ENCODE measurements at places on chromosomes 7 and 10.

DNA sequence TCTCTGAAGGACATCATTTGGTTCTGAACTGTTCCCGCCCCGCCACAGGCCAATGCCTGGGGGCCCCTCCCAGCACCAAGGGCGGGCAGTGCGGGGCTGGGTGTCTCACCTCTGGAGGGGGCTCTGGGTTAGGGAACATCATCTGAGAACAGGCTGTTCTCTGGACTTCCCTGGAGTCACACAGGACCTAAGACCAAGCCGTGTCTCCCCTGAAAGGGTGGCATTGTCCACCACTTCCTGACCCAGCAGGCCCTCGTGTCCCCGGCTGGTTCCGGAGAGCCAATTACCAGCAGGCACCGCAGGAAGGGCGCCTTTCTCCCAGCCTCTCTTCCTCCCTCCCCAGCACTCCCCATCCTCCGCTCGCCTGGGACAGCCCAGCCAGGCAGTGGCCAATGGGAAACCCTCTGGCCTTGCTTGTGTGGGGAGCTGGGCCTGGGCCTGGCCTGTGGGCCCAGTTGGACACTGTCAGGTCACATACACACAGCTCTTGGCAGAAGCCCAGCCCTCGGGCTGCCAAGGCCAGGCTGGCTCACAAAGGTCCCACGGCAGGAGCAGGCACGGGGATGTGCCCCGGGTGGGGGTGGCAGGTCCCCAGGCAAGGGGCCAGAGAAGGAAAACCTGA lies 119.5 kb downstream of the SPDYE5 start:
- no peak for DNase-seq

DNA sequence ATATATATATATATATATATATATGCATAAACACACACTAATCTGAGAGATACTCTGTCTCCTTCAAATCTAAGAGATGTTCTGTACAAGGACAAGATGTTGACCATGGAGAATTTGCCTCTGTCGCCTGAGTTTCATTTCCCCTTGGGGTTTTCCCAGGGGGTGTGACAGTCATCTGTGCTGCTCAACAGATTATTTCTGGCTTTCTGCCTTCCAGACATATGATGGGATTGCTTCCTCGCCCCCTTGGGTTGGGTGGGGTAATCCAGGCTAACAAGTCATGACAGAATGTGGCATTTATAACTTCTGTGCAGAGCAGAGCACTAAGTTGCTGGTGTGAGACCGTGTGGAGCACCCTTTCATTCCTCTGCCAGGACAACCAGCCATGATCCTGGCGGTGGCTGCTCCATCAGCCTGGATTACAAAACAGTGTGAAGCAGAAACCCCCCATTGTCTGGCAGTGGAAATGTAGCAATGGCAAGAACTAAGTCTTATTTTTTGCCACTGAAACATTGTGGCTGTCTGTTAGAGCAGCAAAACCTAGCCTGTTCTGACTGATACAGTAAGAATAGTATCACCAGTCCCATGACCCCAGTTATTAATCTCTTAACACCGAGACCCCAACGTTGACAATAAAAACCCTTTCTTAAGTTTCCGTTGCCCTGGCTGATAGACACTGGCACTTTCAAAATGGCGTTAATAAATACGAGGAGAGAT lies 13.7 kb upstream of the USP6NL start:
- no peak for DNase-seq

DNA sequence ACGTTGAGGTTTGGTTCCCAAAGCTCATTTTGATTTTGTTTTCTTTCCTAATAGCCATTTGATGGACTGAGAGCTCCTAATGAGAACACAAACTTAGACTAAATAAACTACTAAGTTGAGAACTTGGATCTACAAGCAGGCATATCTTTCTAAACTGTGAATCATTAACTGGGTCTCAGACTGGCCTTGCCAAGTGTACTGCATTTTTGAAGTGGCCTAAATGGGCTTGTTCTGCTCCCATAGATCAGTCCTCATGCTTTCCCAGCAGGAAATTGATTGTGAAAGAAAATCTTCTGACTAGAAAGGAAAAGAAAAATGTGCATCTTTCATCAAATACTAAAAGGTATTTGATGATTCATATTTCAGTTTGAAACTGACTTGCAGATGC lies 46.7 kb upstream of the RBM33 start:
- DNase-seq, result no peak

- no peak for DNase-seq
Observed at GRCh38 chr7:46515844-46516590, 594.9 kb upstream of the IGFBP3 start.

DNA sequence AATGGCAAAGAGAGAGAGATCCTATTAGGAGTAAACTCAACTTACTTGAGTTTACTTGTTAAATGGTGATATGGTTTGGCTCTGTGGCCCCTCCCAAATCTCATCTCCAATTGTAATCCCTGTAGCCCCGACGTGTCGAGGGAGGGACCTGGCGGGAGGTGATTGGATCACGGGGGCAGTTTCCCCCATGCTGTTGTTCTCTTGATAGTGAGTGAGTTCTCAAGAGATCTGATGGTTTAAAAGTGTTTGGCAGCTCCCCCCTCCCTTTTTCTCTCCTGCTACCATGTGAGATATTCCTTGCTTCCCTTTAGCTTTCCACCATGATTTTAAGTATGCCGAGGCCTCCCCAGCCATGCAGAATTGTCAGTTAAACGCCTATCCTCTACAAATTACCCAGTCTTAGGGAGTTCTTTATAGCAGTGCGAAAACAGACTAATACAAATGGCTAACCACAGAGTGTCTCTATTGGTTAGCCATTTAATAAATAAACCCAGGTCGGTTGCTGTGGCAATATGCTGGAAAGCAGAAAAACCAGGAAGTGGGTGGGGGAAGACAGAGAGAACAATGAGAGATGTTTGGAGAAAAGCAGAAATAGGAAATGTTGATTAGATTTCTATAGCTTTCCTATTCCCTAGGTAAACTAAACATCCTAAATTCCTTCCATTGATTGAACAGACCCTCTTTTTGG lies 3.0 kb upstream of the STMP1 start:
- DNase-seq, result no peak

DNA sequence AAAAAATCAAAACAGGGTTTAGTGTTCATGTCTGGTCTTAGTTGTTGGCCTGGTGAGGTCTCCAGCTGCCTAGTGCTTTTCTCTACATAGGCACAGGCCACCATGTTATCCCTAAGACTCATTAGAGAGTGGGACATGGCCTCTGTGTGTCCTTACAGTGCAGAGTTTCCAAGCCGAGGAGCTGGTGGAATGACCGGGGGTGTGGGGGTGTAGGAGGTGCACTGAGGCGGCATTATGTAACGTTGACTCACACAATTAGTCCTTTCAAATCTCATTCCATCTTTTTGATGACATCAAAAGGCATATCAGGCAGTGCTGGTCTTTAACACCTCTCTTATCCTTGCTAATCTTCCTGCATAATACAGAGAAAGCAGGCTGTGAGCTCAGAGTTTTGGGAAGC lies 71.3 kb downstream of the MTPN start:
- DNase-seq, result no peak

DNA sequence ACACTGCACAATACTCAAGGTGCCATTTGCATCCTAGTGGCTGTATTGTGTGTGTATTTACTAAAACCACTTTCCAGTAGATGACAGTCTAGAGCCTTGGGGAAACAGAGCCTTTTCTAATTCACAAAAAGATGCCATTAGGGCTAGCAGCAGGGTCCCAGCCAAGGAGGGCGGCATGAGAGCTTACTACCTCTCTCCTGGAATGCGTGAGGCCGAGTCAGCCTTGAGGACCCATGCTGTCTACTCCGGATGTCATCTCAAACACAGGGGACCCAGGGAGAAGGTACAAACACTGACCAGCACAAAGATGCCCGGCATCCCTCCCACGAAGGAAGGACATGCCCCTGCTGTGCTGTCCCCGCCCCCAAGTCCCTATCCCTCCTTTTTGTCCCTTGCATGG lies 65.5 kb downstream of the CYCS start:
- no peak for DNase-seq

- DNase-seq, result no peak
Observed at GRCh38 chr10:84951616-84952015, 623.2 kb downstream of the CCSER2 start.

- no peak for DNase-seq
Observed at GRCh38 chr10:126955934-126956711, 50.9 kb downstream of the DOCK1 start.

- DNase-seq, result no peak
Observed at GRCh38 chr7:33400214-33400538, 270.8 kb downstream of the BBS9 start.

DNA sequence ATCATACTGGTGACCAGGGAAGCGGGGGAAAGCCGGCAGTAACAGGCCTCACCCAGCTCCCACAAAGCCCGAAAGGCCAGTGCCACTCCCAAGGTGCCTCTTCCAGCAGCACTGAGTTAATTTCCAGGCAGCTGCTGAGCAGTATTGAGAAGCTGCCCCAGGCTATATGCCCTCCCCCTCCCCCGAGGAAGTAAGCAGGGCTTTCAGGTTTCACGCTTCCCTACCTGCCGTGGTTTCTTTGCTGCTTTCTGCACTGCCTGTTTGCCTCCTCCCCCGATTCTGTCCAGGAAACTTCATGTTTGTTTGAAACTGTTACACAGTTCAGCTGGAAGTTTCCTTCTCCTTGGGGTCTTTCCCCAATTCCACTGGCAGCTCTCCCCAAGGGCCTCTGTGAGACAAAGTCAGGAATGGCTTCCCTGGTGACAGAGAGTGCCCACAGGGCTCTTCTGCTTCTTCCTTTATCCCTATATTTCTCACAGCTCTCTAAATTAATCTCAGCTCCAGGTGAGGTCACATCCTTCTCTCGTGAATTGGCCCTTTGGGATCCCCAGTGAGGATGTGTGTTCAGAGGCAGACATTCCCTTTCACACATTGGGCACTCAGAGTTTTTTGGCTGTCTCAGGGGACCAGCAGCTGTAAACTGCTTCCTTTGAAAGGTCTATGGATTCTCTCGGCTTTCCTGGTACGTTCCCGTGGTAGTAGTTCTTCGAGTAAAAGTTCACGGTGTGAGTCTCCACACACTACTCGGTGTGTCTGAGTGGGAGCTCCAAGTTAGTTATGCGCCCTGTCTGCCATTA lies 19.4 kb downstream of the C1GALT1 start:
- no peak for DNase-seq

DNA sequence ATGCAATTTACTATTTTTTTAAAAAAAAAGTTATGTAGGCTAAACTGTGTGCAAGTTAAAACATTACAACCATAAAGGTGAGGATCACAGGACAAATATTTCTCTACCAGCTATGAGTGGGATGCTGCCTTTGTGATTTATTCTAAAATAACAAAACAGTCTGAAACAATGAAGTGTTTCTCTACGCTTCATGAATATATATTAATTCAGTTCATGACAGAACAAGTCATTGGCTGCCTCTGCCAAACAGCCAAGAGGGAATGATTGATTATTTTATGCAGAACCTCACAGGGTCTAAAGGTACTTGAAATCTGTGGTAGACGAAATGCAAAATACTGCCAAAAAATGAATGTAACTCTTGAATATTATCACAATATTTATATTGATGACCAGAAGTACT lies 29.0 kb upstream of the SOSTDC1 start:
- no peak for DNase-seq

- no peak for DNase-seq
Observed at GRCh38 chr7:23242321-23242720, 4.3 kb upstream of the GPNMB start.

DNA sequence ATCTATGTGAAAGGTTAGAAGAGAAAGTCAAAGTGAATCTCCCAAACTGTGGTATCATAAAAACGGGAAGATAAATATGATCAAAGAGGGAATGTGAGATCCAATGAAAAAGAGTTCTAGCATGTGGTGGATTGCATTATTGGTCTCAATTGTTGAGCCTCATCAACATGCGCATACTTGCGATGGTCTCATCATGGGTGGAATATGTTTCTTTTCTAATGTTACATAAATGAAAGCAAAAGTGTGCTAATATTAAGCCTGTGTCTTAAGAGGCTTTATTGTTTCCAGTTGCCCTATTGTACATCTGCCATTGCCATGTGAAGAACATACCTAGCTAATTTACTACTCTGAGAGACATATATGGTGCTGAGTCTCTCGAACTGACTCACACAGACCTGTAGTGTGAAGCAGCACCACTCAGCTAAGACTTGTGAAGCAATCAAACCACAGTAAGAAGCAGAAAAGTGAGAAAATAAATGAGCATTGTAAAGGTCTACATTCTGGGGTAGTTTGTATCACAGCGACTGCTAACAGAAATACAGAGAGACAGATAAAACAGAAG lies 645.5 kb upstream of the PCDH15 start:
- no peak for DNase-seq

GRCh38 chr10:7610026-7610425 lies 56.7 kb downstream of the ITIH5 start:
- no peak for DNase-seq

GRCh38 chr7:39633563-39634477 lies 10.4 kb downstream of the RALA start:
- DNase-seq, result no peak

DNA sequence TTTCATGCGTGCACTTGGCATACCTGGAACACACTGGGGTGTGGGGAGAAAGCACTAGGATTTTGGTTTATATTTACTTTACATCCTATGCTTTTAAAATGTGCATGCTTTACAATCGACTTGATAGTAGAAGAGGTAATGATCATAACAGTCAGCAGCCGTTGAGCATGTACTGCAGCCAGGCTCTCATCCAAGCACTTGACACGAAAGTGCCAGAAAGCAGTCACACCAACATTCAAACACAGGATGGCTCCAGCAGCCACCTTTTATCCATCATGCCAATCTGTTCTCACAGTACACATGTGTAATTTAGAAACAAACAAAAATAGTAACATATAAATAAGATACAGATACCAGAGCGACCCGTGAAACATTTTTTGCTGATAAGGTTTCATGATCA lies 1.2 kb upstream of the FAM241B start:
- DNase-seq, result no peak

DNA sequence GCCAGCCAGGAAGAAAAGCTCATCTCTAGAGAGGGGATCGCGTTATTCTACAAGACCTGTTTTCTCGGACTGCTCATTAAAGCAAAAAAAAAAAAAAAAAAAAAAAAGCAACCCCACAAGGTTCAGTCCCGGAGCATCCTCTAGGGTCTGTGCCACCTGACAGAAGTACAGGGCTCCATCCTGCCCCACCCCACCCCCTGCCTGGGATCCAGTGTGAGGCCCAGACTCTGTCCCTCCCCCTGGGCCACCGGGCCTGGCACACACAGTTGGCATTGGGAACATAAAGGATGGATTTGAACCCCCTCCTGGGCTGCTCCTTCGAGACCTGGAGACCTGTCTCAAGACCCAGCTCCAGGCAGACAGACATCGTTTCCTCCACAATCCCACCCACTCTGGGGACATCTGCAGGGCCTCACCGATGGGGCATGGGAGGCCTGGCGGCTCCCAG lies 688 bp downstream of the ORAI2 start:
- no peak for DNase-seq

Data from stimulated activated CD8-positive, alpha-beta memory T cell treated with anti-CD3 and anti-CD28 coated beads, Interleukin-2, amount 100 ng/mL, for 1 hour (primary cell).